Cerebellum (tissue), 4 donors: ENCODE measurements at places on chromosomes 2 and 18.

DNA sequence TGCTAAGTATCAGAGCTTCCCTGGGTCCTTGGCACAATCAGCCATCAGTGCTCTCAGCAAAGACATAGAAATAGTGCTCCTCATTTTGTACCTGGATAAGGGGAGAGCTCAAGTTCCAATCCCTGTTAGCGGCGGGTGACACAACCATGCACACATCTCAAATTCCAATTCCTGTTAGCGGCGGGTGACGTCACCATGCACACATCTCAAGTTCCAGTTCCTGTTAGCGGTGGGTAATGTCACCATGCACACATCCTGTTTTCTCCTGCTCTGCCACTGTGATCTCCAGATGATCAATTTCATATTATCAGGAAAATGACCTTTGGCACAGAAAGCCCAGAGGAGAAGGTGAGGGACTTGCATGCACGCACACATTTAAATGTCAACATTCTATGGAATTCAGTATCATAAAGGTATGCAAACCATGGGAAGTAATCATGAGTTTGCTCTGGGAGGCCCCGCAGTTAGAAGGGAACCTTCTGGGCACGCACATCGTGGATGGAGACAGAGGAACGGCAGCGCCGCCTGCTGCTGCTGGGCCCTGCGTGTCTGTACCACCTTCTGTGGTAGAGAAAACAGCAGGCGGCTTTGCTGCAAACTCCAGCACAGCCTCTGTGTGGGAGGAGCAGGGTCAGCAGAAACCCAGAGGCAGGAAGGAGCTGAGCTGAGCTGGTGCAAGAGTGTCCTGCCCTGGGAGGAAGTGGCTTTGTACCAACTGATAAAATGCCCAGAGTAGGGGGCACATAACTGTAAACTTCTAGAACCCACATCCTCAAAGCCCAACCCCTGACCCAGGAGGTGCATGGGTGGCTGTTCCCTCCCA lies 77.8 kb downstream of the MBP start:
- DNase-seq, result no peak

DNA sequence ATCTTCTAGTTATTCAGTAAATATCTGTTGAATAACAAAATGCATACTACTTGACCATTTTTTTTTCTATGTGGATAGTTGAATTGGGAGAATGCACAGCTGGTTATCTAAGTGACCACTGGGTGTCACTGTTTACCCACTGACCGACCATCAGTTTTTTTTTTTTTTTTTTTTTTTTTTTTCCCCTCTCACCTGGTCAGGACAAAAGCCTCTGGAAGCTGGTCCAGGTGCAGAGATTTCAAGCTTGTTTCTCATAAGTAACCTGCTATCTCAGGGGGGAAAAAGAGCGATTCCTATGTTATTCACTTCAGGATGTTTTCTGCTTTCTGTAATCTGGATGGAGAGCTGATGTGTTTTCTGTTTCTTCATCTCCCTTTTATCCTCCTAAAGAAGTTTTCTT lies 256.0 kb downstream of the DCDC2C start:
- peak; percentile 20 for DNase-seq

DNA sequence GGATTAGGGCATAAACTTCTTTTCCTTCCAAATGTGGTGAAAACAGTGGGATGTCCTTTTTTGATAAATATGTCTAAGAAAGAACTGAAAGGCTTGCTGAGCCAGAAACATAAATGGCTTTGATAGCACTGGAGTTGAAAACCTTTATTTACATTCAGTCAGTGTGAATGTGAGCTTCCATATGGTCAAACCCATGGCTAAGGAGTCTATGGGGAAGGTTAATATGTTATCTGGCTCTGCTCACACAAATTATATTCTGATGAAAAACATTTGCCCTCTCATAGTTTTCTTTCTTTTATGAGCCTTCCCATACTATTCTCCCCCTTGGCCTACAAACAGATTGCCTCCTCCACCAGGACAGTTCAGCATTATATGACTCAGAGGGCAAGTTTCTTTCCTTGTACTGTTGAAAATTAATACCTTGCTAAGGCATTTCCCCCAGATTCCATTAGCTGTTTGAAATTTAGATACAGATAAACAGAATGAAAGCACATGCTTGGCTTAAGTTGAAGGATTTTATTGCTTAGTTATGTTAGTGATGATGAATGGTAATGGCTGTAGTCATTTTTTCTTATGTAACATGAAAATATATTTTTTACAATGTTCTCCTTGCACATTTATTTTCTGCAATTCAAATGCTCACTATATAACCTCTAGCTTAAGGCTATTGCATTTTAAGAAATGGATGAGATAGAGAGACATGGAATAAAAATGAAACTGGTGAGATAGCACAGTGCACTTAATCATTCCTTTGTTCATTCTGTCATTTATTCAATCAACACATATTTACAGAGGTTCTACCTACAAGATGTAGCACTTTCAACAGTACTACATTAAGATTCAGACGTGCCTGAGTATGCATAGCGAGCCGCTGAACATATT lies 544.1 kb downstream of the LRRTM4 start:
- no peak for DNase-seq

DNA sequence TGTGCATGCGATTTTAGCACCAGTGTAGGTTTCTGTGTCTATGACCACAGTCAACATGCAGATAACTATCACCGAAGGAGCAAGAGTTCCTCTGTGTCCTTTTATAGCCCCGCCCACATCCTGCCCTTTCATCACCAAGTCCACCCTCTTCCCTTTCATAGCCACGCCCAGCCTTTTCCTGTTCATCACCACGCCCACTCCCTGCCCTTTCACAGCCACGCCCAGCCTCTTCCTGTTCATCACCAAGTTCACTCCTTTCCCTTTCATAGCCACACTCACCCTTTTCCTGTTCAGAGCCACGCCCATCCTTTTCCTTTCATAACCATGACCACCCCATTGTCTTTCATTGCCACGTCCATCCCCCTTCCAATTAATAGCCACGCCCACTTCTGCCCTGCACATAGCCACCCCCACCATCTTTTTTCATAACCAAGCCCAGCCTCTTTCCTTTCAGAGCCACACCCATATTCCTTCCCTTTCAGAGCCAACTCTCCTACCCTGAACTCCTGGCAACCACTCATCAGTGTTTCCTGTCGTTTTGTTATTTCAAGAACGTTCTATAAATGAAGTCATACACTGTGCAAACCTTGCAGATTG lies 273.9 kb downstream of the MYT1L start:
- DNase-seq, result no peak

DNA sequence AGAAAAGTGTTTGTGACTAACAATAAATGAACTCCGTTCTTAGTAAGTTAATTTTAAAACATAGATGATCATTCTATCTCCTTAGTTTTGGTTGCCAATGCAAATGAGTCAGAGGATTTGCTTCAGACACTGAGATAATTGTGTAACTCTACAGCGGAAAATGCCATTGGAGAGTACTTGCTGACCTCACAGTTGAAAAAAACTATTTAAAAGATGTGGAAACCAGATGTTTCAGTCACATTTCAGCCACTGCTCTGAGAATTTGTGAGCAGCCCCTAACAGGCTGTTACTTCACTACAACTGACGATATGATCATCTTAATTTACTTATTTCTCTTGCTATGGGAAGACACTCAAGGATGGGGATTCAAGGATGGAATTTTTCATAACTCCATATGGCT lies at the start of gene TNFAIP6:
TNFAIP6 (plus strand) TSS at position 234 of the 400 bp plus-strand sequence; CDS start at position 309, 75 bp downstream.
- no peak for DNase-seq

- DNase-seq, result no peak
Observed at GRCh38 chr2:218392459-218392858, 7.2 kb upstream of the CTDSP1 start.
